Esophagus mucosa (tissue), 1 donor: ENCODE measurements at places on chromosomes 12 and 14. TPM values are rescaled to one million over a fixed set of nuclear protein-coding genes. Genes with fewer than 3 reads are reported as not detected.

DNA sequence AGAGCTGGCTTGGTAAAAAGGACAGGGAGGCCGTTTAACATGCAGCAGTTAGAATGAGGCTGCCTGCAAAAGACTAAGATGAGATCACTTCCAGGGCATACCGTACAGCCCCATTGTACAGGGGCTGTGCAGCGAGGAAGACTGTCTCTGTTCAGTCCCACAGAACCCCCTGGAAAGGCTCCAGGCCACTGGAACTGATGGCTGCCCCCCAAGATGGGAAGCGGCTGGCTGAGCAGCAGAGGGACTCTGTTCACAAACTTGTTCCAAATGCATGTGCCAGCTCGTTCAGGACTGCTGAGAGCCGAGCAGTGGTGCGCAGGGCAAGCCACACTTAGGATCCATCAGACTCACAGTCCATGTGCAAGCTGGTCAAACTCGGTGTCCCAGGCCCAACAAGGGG, 82.9 kb downstream of the CHGA start:
- no peak for ATAC-seq

Gene GDF3
- not detected for total RNA-seq

Gene JAG2
- 18.9 TPM for total RNA-seq

DNA sequence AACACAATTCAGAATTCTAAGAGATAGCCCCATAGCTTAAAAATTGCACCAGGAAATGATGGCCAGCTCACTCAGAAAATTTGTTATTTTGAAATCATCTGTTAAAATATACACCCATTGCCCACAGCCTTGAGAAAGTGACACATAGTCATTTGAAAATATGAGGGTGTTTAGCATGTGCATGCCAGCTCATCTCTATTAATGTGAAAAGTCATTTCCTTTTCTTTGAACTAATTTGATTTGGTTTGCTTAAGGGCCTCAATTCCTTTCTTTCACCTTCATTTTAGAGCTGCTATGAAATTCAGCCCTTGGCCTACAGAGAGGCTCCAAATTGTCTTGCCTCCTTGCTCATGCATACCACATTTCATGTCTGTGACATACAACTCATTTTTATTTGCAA, 241.4 kb downstream of the PHLDA1 start:
- no peak for ATAC-seq

Gene ZBTB42
- 6.4 TPM for total RNA-seq

DNA sequence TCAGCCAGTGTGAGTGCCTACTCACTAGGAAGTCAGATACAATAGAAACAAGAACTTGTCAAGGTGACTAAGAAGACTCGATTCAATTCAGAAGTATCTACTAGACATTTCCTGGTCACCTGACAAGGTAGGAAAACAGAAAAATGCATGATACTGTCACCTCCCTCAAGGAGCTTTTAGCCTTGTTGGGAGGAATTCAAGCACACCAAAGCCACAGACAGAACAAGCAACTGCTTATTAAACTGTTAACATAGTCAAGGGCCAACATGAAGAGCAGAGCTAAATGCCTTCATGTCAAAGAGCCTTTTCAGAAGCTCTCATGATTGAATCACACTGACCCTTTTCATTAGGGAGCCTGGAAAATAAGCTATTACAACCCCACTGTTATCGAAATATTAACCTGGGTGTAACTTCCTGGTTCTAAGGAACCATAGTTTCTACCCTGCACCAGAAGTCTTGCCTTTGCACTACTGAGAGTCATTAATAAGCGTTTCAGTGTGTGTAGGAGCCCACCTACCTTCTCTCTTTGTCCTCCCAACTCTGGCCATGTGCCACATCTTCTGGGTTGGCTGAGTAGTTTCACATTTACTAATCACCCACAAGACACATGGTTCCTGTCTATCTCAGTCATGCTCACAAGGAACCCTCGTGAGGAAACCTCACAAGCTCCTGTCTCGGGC, 31.0 kb upstream of the LGALS3 start:
- ATAC-seq, result peak; percentile 61

GRCh38 chr12:124940143-124940392, 25.6 kb upstream of the UBC start:
- ATAC-seq, result peak; percentile 5

GRCh38 chr12:65984227-65984479, 146.4 kb downstream of the LLPH start:
- no peak for ATAC-seq

DNA sequence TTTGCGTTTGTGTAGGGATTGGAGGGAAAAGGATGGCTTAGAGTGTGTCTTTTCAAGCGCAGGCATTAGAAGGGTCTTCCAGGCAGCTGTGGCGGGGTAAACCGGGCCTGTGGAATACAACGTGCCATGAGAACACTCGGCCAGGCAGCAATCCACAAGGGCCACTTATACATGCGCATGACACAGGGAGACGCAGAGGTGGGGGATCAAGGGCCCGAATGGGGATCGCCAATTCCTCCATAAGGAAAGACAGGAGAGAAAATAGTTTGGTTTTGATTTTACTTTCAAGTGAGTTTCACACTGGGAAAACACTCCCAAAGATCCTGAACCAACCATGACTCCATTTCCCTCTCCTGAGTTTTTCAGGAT, 71.6 kb downstream of the SPRING1 start:
- ATAC-seq, result no peak

- ATAC-seq, result peak; percentile 52
These were observed 6.1 kb downstream of the SDR39U1 start for GRCh38 chr14:24436355-24437019.
